AG04450 (cell line): ENCODE measurements at places on chromosomes 16 and 17.

- DNase-seq: no peak
Observed at GRCh38 chr16:67415872-67416793, at the start of gene ZDHHC1. Gene ZDHHC1 (minus strand): TSS chr16:67416477. CDS start chr16:67407775, 8,702 bp downstream.

- DNase-seq: no peak
Observed at GRCh38 chr16:57686577-57686976, 8.0 kb upstream of the DRC7 start.

DNA sequence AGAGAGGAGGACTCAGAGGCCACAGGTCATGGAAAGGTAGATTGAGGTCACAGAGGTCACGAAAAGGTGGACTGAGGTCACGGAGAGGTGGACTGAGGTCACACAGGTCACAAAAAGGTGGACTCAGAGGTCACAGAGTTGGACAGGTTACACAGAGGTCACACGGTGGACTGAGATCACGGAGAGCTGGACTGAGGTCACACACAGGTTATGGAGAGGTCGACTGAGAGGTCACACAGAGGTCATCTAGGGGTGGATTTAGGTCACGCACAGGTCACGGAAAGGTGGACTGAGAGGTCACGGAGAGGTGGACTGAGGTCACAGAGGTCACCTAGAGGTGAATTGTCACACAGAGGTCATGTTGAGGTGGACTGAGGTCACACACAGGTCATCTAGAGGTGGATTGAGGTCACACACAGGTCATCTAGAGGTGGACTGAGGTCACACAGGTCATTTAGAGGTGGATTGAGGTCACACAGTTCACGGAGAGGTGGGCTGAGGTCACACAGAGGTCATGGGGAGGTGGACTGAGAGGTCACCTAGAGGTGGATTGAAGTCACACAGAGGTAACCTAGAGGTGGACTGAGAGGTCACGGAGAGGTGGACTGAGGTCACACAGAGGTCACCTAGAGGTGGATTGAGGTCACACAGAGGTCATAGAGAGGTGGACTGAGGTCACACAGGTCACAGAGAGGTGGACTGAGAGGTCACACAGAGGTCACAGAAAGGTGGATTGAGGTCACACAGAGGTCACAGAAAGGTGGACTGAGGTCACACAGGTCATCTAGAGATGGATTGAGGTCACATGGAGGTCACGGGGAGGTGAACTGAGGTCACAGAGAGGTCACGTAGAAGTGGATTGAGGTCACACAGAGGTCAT is 26.7 kb upstream of the JPT2 start:
- no peak for DNase-seq

GRCh38 chr17:32732900-32733299 is 144.0 kb downstream of the MYO1D start:
- DNase-seq: no peak

DNA sequence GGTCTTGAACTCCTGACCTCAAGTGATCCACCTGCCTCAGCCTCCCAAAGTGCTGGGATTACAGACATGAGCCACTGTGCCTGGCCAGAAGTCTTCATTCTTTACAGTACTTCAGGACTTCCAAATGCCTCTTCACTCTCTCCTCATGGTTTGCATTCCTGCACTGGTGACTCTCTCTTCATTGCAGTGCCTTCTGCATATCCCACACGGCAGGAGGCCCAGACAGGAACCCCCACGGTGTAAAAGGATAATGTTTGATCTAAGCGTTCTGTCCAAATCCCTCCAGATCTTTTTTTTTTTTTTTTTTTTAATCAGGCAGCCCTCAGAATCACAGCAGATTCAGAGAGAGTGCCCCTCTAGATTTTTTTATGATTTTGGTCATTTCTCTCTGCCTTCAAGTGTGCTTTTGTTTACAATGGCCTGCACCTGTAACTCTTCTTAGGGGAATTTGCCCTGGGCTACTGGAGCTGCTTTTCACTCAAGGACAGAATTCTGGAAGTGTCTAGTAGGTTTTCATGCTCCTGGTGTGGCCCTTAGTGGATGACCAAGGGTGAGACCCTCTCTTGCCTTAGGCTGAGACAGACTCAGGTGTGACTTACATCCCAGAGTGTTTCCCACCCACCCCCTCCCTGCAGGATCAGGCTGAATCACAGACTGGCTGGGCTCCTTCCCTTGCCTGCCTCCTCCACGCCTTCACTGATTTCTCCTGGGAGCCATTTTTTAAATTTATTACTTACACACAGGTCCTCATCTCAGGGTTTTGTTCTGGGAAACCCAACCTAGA is 19.8 kb upstream of the NF1 start:
- DNase-seq: no peak
